Cortex of kidney (tissue), 1 donor: ENCODE measurements at places on chromosomes 13 and 19.

DNA sequence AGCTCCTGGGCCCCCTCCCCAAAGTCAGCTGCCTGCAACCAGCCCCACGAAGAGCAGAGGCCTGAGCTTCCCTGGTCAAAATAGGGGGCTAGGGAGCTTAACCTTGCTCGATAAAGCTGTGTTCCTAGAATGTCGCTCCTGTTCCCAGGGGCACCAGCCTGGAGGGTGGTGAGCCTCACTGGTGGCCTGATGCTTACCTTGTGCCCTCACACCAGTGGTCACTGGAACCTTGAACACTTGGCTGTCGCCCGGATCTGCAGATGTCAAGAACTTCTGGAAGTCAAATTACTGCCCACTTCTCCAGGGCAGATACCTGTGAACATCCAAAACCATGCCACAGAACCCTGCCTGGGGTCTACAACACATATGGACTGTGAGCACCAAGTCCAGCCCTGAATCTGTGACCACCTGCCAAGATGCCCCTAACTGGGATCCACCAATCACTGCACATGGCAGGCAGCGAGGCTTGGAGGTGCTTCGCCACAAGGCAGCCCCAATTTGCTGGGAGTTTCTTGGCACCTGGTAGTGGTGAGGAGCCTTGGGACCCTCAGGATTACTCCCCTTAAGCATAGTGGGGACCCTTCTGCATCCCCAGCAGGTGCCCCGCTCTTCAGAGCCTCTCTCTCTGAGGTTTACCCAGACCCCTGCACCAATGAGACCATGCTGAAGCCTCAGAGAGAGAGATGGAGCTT lies 4.7 kb upstream of the CEACAM5 start:
- DNase-seq: no peak

DNA sequence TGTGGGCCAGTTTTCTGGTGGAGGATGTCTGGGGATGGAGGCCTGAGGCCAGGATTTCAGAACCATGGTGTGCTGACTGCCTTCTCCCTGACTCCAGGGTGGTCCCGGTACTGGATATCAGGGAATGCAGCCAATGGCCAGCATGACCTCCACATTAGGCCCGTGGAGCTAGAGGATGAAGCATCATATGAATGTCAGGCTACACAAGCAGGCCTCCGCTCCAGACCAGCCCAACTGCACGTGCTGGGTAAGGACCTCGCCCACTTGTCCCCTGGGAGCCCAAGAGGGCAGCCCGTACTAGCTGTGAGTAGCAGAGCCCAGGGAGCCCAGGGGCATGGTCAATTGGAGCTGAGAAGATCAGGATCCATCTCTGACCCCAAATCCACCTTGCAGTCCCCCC lies 1.6 kb downstream of the KIRREL2 start:
- DNase-seq: no peak

DNA sequence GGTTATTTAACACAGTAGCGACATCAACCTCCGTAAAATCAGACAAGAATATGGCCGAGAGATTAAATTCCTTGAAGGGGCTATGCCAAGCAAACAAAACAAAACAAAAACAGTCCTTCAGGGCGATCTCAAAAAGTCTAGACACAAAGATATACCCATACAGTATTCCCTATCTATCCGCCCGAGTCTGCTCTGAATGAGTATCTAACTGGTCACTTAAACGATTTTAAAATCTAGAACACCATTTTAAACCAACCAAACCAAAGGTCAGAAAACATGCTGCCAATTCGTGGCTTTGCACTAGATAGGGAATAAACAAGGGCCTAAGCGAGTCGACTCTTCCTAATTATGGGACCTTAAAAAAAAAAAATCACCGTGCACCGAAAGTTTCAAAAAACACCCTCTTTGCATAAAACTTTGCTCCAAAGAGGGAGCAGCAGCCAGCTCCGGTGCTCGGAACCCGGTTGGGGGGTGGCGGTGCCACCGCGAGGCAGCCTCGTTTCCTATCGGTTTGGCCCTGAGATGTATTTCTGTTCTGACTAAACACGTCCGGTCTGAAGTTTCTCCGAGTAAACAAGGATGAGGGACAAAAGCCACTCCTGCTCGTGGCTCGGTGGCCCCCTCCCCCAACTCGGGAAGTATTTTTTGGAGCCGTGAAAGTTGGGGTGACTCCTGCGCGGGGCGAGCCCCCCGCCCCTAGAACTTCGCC lies 1.8 kb downstream of the HMGB1 start:
- no peak for DNase-seq

- DNase-seq: no peak
Measured at GRCh38 chr13:100454876-100455275, 133.7 kb downstream of the GGACT start.

DNA sequence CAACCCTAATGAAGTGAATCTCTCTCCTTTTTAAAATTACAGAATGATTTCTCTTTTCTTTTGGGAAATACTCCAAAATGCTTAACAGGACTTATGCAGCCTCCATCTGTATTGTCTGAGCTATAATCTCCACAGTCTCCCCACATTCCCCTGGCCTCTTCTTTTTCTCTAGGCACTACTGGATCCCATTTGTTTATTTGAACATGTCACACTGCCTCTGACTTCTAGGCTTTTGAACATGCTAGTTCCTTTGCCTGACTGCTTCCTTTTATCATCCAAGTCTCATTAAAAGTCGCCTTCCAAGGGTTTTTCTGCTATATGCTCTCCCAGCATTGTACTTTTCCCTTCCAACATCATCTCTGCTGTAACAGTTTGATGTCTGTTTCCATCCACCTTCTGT lies 548.7 kb downstream of the PCDH9 start:
- DNase-seq: no peak

GRCh38 chr19:13051557-13052165 lies 51.0 kb downstream of the LYL1 start:
- no peak for DNase-seq

DNA sequence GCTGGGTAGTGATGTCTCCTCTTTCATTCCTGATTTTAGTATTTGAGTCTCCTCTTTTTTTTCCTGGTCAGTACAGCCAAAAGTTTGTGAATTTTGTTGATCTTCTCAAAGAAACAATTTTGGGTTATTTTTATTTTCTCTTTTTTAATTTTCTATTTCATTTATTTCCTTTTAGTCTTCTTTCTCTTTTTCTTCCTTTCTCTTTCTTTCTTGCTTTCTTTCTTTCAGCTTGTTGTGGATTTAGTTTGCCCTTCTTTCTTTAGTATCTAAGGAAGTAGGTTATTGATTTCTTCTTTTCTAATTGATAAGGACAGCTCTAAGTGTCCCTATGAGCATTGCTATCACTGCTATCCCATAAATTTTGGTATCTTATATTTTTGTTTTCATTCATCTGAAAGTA lies 13.8 kb downstream of the IPO5 start:
- DNase-seq: no peak
